ENCODE measurements at places on chromosomes 2 and 18.
A peak's percentile ranks its signal among the peaks of the same experiment; 100 is the strongest.

- no peak for DNase-seq
Observed at GRCh38 chr2:178335230-178335629, 115.7 kb downstream of the PRKRA start.

DNA sequence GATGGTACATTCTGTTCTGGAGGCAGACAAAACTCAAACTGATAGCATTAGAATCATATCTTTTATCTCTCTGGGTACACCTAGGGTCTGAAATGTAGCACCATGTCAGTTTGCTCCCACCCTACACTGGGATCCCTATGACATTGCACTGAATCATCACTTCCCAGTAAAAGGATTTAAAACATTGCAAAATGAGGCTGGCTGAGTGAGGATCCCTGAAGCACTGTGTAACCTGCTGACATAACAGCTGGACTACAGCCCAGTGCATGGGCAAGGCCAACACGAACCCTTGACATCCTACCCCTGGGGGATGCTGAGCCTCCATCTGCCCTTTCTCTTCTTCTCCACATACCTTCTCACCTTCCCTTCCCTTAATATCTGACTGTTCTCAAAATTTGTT lies 253.2 kb downstream of the TTC32 start:
- DNase-seq: no peak

DNA sequence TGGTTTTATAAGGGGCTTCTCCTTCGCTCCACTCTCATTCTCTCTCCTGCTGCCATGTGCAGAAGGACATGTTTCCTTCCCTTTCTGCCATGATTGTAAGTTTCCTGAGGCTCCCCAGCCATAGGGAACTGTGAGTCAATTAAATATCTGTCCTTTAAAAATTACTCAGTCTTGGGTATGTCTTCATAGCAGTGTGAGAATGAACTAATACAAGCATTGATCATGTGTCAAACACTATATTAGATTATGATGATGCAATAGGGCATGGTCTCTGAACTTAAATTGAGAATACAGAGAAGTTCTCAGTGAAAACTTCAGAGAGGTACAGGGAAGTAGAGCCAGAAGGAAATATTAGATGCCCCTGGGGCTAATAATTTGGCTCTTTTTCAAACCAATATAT lies 5.9 kb upstream of the MAP4K3 start:
- DNase-seq: no peak

DNA sequence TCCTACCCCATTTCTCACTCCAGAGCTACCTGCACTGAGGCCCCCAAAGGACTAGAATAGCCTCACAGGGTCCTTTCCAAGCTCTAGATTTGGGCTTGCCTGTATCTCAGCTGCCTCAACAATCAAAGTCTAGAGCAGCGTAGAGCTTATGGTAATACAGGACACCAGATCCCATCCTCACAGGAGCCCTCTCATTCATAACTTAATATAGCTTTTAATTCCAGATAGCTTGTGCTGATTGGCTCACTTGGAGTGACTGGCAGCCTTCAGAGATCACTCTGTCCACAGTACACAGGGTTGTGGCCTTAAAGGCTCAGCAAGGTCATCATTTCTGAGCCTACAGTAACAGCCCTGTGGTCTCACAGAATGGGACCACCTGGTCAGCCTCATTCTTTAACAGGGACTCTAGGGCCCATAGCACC lies 51.4 kb downstream of the ZFP36L2 start:
- peak; percentile 41 for DNase-seq

GRCh38 chr2:11945139-11946126 lies 199.0 kb downstream of the LPIN1 start:
- DNase-seq: peak; percentile 72

GRCh38 chr18:57621246-57621604 lies 411 bp downstream of the NARS1 start:
- DNase-seq: no peak

DNA sequence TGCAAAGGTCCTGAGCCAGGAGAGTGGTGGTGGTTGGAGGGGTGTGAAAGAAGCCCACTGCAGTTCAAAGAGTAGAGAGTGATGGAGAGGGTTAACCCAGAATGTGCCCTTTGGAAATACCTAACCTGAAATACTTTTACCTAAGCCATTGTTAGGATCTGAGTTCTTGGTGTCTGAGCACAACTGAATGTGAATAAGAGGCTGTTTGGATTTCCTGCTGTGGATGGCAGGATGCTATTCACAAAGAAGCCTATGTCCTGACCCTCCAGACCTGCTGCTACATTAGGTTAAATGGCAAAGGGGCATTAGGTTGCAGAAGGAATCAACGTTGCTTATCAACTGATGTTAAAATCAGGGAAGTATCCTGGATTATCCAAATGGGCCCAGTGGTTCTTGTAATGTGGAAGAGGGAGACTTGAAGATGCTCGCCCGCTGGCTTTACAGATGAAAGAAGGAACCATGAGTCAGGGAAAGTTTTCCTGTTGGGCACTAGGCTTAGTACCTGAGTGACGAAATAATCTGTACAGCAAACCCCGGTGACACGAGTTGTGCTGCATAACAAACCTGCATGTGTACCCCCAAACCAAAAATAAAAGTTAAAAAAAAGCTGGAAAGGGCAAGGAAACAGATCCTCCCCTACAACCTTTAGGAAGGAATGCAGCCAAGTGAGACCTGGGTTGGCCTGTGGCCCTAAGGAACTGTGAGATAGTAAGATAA lies 27.2 kb downstream of the ITGA6 start:
- no peak for DNase-seq

DNA sequence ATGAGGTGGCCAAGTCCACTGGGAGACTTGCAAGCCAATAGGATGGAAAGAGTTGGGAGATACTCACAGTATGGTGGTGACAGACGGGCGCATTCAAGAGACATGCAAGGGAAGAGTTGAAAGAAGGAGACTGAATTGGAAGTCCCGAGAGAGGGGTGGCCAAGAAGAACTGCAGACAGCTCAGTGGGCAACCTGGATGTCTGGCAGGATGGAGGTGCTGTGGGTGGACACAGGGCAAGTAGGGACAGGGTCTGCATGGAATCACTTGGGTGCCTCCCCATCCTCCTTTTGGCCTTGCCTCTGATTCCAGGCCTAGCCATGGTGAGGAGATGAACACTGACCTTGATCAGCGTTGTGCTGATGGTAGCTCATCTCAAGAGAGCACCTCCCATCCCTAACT lies 235.7 kb upstream of the COPS8 start:
- no peak for DNase-seq

DNA sequence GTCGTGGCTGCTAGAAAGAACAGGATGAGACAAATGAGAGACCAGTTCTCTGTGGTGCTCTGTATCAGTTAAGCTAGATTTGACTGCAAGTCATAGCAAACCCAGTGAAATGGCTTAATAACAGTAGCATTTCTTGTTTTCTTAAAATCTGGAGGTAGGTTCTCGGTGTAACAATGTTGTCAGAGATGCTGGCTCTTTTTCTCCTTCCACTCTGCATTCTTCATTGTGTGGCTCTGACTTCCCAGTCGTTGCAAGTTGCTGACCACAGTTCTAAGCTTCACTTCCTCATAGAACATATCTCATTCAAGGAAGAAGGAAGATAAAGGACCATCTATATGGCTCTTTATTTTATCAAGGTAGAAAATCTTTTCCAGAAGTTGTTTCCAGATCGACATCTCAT lies 7.9 kb upstream of the CKAP2L start:
- DNase-seq: no peak

- no peak for DNase-seq
Observed at GRCh38 chr18:9696701-9697100, 11.4 kb upstream of the RAB31 start.

- no peak for DNase-seq
Observed at GRCh38 chr2:84904151-84904550, 1.3 kb upstream of the TMSB10 start.

DNA sequence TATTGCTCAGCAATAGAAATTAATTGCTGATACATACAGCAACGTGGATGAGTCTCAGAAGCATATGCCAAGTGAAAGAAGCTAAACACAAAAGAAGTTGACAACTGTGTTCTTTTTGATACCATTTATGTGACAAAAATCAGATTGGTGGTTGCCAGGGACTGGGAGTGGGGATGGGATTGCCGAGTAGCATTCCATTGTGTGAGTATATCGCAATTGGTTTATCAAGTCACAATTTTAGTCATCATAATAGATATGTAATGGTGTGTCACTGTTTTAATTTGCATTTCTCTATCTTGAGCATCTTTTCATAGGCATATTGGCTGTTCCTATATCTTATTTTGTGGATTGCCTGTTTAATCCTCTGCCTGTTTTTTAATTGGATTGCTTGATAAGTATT lies 20.9 kb downstream of the STRADB start:
- no peak for DNase-seq

Measured in MM.1S (cell line).